ENCODE measurements at places on chromosomes 4 and X.

DNA sequence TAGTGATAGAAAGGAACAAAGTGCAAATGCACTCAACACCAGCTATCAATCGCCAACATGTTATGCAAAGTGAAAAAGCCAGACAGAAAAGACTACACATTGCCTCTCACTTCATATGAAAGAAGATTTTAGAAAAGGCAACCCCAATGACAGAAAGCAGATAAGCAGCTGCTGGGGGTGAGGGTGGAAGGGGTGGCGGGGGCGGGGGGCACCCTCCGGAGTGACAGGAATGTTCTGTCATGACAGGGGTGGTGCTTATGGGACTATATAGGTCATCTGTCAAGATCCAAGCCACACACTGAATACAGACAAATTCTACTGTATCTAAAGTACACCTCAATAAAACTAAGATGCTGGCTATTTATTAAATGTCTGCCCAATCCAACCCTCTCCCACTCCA, 10.7 kb downstream of the WDR1 start:
- DNase-seq: no peak

GRCh38 chr4:74638689-74639088, 155.6 kb downstream of the BTC start:
- DNase-seq: no peak

DNA sequence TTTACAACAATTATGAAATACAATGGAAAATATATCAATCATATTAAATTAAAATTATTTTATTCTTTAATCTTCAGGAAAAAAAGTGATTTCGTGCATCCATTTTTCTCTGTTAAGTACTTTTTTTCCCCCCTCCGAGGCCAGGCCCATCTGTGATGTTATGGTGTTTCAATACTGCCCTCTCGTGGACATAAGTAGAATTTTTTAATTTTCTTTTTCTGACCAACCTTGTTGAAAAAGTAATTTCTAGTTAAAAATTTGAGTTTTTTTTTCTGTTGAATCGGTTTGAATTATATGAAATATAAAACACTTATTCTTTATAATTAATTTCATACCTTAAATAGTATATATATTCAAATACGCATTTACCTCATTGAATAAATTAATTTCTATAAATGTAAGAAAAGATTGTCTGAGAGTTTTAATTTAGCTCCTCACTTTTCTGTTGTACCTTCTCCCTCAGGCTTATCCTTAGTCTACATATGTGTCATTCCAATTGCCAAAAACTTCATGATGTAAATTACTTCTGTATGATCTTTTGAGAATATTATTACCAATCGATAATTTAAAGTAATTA, 175.8 kb upstream of the TECRL start:
- no peak for DNase-seq

GRCh38 chr4:48315728-48316630, 25.4 kb upstream of the SLAIN2 start:
- DNase-seq: no peak

- DNase-seq: no peak
Measured at GRCh38 chr4:77566148-77566547, 39.5 kb upstream of the CXCL13 start.

DNA sequence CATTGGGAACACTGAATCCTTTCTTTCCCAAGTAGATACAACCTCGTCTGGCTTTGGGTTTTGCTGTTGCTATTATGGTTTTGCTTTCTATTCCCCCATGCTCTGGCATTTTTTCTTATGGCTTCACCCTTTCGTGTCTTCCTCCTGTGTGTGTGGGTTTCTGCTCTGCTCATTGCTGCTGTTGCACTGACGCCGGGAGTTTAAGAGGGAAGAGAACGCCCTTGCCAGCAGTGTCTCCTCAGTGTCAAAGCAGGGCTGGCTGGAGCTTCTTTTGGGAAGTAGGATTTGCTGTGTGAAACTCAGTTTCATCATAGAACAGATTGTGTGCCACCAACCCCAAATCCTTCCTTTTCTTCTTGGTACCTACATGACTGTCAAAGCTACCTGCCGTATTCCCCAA, 63.7 kb downstream of the CLDN22 start:
- no peak for DNase-seq

GRCh38 chr4:146349306-146349705, 135.0 kb downstream of the REELD1 start:
- DNase-seq: no peak

GRCh38 chrX:10988653-10989052, 122.5 kb upstream of the HCCS start:
- no peak for DNase-seq

GRCh38 chr4:79913581-79913980, 159.4 kb downstream of the ANTXR2 start:
- no peak for DNase-seq

GRCh38 chr4:71765821-71766383, 18.0 kb downstream of the GC start:
- DNase-seq: no peak

GRCh38 chrX:155009994-155010472, 12.5 kb downstream of the F8 start:
- no peak for DNase-seq

DNA sequence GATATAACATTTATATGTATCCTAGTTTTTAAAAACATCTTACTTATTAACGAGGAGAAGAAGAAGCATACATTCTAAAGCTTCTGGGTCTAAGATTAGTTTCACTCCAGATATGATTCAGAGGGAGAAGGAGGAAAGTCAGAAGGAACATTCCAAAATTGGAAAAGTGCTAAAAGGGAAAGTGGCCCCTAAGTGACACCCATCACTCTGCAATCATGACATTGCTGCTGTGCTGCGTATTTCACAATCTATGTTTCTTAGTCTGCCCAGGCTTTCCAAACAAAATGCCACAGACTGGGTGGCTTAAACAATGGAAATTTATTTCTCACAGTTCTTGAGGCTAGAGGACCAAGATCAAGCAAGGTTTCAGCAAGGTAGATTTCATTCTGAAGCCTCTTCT, 72.5 kb upstream of the ATOH1 start:
- no peak for DNase-seq

- no peak for DNase-seq
Measured at GRCh38 chrX:14027036-14027435, 2.7 kb downstream of the GEMIN8 start.

- no peak for DNase-seq
Measured at GRCh38 chr4:7415927-7416686, 18.6 kb downstream of the PSAPL1 start.

DNA sequence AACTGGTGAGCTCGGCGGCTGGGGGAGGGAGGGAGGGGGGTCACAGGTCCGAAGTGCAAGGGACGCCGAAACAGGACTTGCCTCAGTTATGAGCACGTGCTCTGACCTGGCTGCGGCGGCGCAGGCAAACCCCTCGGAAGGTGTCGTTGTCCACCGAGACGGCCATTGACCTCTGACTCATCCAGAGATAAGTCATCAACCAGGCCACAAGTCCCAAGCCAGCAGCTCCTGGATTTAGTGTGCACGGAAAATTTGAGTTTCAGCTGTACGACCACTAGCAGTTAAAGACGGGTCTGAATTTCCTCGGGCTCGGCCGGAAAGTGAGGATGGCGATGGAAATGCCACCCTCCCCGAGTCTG, 674 bp downstream of the SH3D19 start:
- DNase-seq: no peak

GRCh38 chrX:73851014-73852009, 288.3 kb downstream of the CHIC1 start:
- DNase-seq: no peak

- no peak for DNase-seq
Measured at GRCh38 chr4:37803348-37803973, 23.0 kb upstream of the PGM2 start.

GRCh38 chr4:145921231-145921630, 17.4 kb downstream of the ZNF827 start:
- DNase-seq: no peak

GRCh38 chr4:184032091-184032490, 127.0 kb downstream of the STOX2 start:
- no peak for DNase-seq

DNA sequence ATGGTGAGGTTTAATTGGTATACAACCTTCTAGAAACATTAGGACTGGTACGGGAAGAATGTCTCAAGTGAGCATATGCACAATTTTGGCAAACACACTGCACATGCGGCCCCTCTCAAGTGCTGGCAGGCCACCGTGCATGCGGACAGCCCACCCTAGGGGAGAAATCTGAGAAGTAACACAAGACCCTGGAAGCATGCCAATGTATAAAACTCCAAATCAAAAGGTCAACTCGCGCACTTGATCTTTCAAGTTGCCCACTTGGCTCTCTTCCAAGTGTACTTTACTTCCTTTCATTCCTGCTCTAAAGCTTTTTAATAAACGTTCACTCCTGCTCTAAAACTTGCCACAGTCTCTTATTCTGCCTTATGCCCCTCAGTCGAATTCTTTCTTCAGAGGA, 488.3 kb downstream of the CFAP47 start:
- no peak for DNase-seq

- no peak for DNase-seq
Measured at GRCh38 chrX:53265771-53266574, 15.4 kb downstream of the IQSEC2 start.

- no peak for DNase-seq
Measured at GRCh38 chr4:53861856-53862610, 202.4 kb downstream of the CHIC2 start.

DNA sequence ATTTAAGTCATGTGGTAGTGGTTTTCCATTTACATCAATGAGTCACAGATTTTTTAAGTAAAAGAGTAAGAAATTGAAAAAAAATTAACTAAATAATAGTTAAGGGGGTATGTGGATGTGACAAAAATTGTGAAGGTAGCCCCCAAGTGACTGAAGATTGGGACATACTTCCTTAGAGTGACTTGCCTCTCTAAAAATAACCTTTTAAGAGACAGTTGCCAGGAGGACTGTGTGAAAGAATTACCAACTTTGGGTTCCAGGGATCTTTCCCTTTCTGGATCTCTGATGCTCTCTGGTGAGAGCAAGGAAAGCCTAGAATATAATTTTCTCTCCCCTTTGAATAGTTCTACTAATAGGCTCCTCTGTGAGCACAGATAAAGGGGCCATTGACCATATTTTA, 42.7 kb downstream of the NHSL2 start:
- DNase-seq: no peak

Measured in stimulated activated CD8-positive, alpha-beta memory T cell treated with anti-CD3 and anti-CD28 coated beads, Interleukin-15, amount 100 ng/mL, for 1 hour (primary cell).